ENCODE measurements at places on chromosomes 7 and 10.

DNA sequence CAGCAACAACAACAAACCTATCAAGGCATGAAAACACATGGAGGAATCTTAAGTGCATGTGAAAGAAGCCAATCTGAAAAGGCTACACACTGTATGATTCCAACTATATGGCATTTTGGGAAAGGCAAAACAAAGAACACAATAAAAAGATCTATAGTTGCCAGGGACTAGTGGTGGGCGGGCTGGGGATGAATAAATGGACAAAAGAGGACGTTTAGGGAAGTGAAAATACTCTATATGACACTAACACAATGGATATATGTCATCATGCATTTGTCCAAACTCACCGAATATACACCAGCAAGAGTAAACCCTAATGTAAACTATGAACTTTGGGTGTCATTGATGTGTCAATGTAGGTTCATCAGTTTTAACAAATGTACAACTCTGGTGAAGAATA lies 89.1 kb downstream of the SEMA3E start:
- no peak for DNase-seq

GRCh38 chr10:92103376-92104090 lies 180.0 kb downstream of the BTAF1 start:
- DNase-seq = no peak

GRCh38 chr10:58651040-58651439 lies 138.4 kb downstream of the BICC1 start:
- no peak for DNase-seq

DNA sequence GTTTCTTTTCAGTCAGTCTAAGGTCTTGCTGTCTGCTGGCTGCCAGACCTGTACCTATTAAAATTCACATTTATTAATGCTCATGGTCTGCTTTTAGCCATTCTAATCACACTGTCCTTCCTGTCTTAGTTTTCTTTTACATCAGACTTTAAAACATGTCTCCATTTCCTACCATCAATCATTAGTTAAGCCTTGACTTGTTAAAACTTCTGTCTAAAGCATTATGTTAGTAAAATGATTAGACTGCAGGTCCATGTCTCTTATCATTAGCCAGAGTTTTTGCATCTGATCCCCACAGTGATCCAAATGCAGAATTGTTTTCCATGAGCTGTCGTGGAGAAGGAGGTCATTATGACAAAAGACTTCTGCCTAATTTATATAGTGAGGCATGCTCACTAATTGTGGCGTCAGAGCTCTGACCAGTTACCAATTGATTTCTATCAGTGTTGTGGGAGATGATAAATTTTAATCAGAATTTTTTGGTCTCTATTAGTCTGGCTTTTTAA lies 226.5 kb downstream of the DKK1 start:
- no peak for DNase-seq

DNA sequence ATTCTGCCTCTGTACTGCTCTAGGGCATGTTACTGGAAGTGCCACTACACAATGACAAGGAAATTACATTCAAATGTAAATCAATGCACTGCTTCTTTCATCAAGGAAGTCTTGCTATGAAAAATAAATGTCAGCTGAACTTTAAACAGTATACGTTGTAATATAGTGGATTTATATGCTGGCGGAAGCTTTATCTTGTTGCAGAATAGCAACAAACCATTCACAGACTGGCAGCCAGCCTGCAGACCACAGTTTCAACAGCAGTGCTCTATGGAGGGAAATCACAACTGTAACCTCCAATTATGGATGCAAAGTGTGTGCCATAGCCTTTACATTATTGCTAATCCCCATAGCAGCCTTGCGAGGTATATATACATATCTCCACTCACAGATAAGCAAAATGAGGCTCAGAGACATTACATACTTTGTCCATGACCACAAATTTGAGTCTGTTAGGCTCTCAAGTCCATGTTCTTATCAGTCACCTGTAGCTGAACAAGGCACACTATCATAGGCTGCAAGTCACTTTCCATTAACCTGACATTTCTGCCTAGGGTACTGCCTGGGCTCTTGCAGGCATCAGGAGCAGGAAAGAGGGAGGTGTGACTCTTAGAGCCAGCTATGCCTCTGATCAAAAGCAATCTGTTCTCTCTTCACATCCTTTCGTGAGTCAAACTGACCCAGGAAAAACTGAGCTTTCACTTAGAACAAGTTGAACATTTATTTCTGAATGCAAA lies 22.6 kb downstream of the COL28A1 start:
- no peak for DNase-seq

- peak; percentile 54 for DNase-seq
These were observed 138.1 kb downstream of the HERPUD2 start for GRCh38 chr7:35556515-35557471.

DNA sequence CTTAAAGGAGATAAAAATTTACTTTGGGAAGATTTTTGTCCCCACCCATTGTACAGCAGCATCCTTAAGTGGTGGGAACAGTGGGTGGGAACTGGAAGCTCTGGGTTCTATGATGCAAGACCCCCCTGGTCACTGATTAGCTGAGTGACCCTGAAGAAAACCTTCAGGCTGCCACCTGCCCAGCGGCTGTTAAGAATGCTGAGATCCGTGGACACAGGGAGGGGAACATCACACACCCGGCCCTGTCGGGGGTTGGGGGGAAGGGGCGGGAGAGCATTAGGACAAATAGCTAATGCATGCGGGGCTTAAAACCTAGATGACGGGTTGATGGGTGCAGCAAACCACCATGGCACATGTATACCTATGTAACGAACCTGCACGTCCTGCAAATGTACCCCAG lies 14.5 kb downstream of the CARD11 start:
- no peak for DNase-seq

DNA sequence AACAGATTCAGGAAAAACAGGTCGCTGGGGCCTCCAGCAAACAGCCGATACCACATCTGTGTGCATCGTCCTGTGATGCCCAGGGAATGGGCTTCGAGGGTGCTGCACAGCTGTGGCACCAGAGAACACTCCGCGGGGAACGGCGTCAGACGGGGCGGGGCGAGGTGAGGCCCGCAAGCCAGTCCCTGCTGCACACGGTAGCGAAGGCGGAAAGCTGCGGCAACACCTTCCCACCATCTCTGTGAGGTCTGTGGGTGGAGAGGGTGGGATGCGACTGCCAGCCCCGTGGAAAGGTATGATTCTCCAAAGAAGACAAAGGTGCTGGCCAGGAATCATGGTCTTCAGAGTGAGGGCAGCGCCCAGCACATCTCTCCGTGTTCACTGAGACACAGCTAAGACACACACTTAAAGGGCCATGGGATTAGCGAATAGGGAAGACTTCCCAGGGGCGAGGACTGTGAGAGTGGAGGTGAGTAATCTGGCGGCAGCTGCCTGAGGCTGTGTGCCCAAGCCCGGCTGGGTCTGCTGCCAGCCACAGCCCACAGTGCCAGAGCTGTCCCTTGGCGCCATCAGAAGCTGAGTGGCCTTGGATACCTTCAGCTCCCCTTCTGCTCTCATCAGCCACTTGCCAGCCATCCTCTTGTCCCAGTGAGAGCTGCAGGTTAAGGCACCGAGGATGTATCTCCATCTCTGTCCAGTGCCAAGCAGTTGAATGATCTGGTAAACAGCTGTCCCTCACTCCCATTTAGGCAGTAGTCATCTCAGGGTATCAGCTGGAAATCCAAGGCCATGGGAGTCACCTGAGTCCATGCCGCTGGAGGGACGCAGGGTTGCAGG lies 17.6 kb downstream of the PRKAG2 start:
- no peak for DNase-seq

DNA sequence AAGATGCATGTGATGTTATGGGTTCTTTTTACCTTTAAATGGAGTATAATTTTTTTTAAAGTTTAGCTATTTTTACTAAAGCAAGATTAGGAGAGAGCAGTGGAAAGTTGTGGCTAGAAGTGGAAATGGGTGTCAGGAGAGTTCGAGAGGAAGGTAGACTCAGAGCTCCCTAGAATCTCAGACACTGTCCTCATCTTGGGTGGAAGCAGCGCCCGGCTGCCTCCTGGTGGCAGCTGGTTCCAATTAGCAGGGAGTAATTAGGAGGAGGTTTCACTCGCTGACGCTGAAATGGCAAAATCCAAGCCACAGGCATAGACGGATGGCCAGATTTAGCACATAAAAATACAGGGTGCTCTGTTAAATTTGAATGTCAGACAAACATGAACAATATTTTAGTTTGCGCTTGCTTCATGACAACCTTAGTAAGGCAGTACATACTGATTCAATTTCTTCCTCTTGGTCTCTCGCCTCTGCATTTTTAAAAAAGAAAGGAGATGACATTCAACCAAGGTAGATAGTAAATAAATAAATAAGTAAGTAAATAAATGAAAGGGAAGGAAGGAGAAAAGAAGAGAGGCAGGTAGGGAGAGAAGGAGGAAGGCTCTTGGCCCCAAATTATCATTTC lies 58.5 kb downstream of the LGI1 start:
- DNase-seq = peak; percentile 52

GRCh38 chr7:37918526-37918925 lies 1.9 kb upstream of the SFRP4 start:
- peak; percentile 11 for DNase-seq

GRCh38 chr10:131242007-131242406 lies 69.5 kb downstream of the TCERG1L start:
- no peak for DNase-seq

GRCh38 chr7:157253850-157254249 lies 83.0 kb upstream of the DNAJB6 start:
- no peak for DNase-seq

- DNase-seq = no peak
These were observed at the start of gene AZGP1 for GRCh38 chr7:99975782-99976521. AZGP1 (minus strand) TSS chr7:99976031; CDS start chr7:99976020, 11 bp downstream.

DNA sequence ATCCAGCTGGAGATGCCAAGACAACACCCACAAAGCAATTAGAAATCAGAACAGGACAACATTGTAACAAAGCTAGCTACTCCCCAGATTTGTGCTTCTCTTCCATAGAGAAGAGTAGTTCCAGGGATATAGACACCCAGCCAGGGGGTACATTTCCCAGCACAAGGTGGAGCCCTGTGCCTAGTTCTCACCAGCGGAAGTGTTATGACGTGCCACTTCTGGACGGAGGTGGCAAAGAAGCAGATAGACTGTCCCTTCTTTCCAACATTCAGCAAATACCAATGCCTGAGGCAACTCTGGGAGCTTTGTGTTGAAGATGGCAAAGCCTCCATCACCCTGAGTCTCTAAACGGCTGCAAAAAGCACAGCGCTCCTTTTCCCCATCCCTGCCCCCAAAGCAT lies 23.4 kb upstream of the GSAP start:
- DNase-seq = peak; percentile 44

GRCh38 chr10:119090968-119091367 lies 10.4 kb upstream of the EIF3A start:
- peak; percentile 36 for DNase-seq

DNA sequence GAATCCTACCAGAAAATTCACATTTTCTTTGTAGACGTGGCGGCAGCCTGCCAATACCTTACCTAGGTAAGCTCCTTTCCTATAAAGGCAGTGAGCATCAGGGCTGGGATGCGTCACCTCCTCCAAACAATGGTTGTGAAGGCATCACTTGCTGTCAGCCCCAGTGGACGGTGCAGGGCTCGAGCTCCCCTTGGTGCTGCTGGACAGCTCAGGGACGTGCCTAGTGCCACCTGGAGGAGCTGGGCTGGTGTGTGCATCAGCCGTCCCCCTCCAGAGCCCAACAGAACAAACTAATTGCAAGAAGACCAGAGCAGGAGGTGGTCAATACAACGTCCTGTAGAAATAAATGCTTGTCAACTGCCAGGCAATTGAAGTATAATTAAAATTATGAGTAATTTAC lies 517.5 kb upstream of the FOXK1 start:
- DNase-seq = no peak

- no peak for DNase-seq
These were observed 127.5 kb upstream of the ANKRD1 start for GRCh38 chr10:91048380-91048779.

- DNase-seq = no peak
These were observed 98.4 kb upstream of the FAM3C start for GRCh38 chr7:121494516-121494915.

DNA sequence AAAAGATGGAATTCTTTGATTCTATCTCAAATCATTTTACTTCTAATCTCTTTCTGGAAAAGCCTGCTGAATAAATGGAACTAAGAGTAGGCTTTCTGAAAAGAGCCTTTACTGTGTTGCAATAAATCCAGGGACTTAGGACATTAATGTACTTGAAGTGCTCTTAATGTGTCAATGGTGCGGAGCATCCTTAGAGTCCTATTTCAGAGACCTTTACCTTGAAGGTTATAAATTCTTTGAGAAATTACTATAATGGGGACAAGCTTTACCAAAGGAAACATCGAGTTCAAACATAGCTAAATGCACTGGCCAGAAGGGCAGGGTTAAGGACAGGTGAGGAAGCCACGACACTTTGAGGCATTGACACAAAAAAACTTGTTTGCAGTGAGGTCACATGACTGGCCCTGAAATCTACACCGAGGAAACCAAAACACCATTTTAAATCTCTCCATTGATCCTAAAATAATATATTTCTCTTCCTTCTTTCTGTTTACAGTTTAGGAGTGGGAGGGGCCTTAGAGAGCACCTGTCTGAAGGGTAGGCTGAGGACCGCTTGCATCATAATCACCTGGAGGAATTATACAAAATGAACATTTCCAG lies 48.1 kb upstream of the EXOC6 start:
- DNase-seq = no peak

DNA sequence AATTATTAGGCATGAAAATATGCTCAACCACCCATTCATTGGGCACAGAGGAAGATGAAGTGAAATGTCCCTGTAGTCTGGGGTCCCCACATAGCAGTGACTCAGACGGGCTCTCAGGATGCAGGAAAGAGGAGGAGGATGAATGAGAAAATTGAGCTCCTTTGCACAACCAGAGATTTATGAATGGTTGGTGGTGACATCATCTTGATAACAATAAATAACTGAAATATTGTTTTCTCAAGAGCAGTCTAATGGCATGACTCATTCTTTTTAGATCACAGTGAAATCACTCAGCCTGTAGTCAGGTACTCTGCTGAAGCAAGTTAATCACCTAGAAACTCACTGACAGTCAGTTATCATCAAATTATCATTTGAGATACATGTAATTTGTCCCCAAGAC lies 254.1 kb downstream of the RELN start:
- DNase-seq = no peak

DNA sequence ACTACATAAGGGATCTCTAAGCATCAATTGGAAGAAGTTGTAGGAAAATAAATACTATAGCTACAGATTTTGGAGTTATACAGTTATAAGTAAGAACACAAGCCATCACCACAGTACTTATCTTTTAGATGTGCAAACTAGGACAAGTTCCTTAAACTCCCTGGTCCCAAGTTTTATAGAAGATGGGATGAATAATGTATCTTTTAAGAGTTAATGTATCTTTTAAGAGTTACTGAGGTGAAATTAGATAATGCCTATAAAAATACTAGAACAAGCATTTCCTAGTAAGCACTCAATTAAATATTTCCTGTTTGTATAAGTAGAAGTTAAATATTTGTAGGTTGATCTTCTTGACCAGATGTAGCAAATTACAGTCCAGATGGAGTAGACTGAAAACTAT lies 56.8 kb downstream of the SEMA3A start:
- DNase-seq = no peak

- peak; percentile 29 for DNase-seq
These were observed 76.9 kb upstream of the KCNIP2 start for GRCh38 chr10:101920546-101920945.

Measured in HL-60 (cell line).